Astrocyte (in vitro differentiated cells and primary cell): ENCODE measurements at places on chromosomes 5 and 9. TPM values are rescaled to one million over a fixed set of nuclear protein-coding genes. Genes with fewer than 3 reads are reported as not detected.

Gene SLC6A18
- total RNA-seq, result not detected in 2 replicates

GRCh38 chr5:82792096-82792495, 285.1 kb downstream of the TMEM167A start:
- DNase-seq, result no peak

Gene MRPS30
- 42.0 and 44.1 TPM in 2 replicates for total RNA-seq

Gene CDH18
- not detected in 2 replicates for total RNA-seq

- DNase-seq, result no peak
These were observed 247.5 kb upstream of the DAPK1 start for GRCh38 chr9:87250205-87250604.
